ENCODE measurements at places on chromosomes 6 and 20.

GRCh38 chr20:59817406-59817805 lies 116.0 kb downstream of the SYCP2 start:
- DNase-seq: no peak

DNA sequence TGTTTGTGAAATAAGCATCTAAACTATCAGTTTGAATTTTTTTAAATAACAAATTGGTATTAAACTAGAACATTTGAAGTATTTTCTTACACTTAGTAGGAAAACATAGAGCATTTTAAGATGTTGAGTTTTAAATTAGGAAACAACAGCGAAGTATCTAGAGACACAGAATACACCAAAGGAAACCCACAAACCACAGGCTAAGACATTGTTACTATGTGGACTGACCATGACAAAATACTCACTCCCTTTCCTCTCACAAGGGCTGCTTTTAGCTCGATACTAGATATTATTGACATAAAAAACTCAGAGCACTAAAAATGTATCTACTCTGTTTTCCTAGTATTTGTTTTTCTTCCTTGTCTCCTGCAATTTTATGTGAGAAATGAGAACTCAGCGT lies 266.0 kb upstream of the CITED2 start:
- no peak for DNase-seq

DNA sequence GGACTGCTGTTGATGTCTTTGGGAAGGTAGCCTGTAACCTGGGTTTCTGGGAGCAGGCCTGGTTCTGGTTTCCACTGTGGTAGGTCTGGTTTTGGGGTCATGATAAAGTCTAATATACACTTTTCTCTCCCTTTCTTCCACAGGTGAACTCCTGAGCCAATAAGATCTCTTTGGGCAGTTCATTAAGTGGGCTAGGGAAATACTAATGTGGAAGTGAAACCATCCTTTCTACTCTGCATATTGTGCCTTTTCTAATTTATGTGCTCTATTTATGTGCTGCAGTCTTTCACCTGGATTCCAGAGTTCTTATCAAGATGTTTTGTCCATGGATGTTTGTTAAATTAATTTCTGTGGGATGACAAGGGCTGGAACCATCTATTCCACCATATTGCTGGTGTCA lies 165.7 kb upstream of the PTPRK start:
- DNase-seq: no peak

DNA sequence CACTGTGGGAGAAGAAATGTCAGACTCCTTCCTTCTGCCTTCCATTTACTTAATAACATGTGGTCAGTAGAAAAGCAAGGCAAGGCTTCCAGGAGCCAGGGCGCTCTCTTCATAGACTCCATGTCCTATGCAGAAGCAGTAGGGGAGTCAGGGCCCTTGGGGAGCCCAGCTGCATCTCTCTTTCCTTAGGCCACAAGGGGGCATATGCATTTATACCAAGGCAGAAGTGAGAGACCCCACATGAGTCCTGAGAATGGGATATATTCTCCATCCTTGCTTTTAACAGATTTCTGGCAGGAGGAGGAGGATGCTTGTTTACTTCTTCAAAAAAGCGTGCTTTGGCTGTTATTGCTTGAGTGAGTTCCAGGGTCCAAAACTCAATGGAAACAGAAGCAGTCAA lies 198.5 kb downstream of the HIVEP2 start:
- no peak for DNase-seq

GRCh38 chr20:40777653-40778052 lies 88.6 kb upstream of the MAFB start:
- no peak for DNase-seq

GRCh38 chr20:60815656-60816055 lies 436.4 kb upstream of the CDH4 start:
- no peak for DNase-seq

All from activated naive CD4-positive, alpha-beta T cell (primary cell).